ENCODE measurements at places on chromosomes 3 and 15.

- DNase-seq: no peak
Measured at GRCh38 chr15:29093065-29093435, 176.6 kb downstream of the NSMCE3 start.

DNA sequence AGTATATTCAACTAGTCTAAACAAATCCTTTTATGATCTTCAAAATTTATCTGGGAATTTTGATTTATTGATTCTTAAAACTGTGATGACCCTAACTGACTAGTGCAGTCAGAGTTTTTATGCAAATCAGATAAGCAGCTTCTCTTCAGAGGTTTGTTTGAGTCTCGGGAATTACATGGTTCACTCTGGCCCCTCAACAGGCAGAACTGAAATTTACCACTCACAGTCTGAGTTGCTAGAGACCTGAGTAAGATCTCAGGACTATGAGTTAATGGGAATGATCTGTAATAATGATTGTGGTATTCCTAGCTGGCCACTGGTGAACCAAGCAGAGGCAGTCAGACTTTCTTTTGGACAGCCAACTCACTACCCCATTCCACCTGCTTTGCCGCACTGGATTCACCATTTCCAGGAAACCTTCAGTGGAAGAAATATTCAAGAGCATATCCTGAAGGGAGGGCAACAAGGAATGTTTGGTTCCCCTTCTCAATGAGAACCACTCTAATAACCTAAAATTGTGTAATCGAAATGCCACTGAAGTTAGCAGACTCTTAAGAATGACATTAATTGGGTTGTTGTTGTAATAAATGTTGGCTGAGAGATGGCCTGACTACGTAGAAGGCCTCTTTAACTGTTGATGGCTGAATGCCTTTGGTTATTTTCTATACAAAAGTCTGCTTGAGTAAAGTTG lies 11.5 kb upstream of the DNAJC13 start:
- no peak for DNase-seq

DNA sequence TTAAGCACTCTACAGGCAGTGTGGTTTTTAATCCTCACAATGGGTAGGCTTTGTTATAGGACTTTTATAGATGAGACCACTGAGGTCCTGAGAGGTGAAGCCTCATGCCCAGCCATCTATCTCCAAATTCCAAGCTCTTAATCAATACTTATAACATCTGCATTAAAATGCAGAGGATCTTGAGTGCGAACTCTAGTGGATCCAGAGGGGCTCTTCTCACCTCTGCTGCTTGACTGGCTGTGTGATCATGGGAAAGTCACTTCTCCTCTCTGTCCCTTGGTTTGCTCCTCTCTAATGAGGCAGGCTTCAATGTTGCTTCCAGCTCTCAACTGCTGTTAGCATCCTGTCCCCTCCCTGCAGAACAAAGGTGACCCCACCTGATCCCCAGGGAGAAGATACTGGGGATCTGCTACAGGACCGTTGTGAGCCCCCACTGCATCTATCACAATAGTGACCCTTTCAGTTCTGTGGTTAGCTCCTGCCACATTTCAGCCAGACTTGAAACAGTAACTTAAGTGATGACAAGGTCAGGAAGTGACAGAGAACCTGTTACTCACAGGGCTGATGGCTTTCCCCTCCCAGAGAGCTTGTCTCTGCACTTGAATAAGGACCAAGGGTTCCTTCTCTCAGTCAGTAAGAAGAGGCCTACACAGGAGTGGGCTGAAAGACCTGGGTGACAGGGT lies 1.3 kb downstream of the SLC27A2 start:
- DNase-seq: no peak

GRCh38 chr3:45642731-45643152 lies 46.5 kb upstream of the SACM1L start:
- peak; percentile 41 for DNase-seq

- DNase-seq: peak; percentile 2
Measured at GRCh38 chr3:129063841-129064482, 3.4 kb downstream of the GP9 start.

DNA sequence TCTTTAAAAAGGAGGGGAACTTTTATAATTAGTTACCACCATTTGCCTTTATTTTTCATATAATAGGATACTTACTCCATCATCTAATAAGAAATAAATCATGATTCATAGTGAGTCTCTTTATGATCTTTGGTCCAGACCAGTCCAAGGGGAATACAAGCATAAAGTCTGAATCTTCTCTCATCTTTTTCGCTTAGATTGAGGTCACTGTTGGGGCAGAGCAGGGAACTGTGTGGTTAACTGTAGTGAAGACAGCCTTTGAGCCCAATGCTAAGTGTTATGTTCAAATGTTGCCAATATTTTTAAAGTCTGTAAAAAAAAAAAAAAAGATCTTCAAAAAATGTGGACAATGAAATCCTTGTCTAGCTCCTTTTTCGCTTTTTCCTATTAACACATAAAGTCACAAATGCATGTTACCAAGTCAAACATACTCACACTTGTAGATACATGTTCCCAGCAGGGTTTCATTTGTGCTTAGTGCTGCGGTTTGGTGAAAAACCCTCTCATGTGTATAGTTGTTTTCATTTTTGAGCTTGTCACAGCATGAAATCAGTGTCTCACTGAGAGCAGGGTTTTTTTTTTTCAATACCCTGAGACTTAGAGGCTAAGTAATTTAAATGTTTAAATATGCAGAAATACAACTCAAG lies 72.1 kb downstream of the EPHA3 start:
- DNase-seq: no peak

- DNase-seq: no peak
Measured at GRCh38 chr3:33004961-33005360, 53.5 kb downstream of the CCR4 start.

DNA sequence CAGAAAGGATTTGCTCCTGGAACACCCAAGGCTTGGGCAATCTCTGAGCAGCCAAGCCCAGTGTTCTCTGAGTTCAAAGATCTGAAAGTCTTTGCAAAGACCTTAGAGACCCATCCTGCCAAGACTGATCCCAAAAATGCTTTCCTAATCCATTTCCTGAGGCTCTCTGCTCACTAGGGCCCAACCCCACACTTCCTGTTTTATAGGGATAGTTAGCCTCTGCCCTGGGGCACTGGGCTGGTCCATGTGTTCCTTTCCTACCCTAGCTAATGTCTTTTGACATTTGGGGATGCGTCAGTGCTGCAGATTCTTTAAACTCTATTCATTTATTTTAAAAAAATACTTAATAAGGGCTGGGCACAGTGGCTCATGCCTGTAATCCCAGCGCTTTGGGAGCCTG lies 372.7 kb downstream of the ROBO2 start:
- no peak for DNase-seq

DNA sequence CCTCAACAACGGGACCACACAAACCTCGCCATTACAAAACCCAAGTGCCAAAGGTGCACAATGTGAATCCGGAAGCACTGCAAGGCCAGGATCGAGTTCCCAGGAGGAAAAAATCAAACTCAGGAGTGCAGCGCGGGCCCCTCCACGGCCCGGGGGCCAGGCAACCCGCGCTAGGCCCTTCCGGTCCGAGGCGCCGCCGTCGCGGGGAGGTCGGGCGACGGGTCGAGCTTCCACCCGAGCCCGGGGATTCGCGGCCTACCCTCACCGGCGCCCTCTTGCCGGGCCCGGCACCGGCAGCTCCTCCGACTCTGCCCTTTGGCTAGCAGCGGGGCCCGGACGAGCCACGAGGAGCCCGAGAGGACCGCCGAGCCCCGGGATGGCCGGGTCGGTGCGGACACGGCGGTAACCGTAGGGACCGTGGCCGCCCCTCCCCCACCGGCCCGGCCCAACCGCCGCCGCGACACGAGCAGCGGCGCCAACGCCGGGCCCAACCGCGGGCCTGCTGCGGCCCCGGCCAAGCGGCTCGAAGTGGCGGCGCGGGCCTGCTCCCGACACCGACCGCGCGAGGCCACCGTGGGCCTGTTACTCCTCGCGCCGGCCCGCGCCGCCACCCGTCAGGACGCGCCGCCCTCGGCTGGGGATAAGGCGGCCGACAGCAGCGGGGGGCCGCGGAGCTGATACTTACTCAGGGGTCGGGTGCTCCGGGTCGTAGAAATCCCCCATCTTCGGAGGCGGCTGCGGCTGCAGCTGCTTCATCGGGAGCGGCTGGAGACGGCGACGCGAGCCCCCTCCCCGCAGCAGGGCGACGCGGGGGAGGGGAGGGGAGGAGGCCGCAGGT lies 525 bp downstream of the SETD2 start:
- DNase-seq: peak; percentile 56
